ENCODE measurements at places on chromosomes 3 and 15. TPM values are rescaled to one million over a fixed set of nuclear protein-coding genes. Genes with fewer than 3 reads are reported as not detected.

GRCh38 chr15:97547381-97547780, 413.1 kb upstream of the ARRDC4 start:
- no peak for DNase-seq

GRCh38 chr3:16506884-16507577, 6.5 kb downstream of the RFTN1 start:
- no peak for DNase-seq

DNA sequence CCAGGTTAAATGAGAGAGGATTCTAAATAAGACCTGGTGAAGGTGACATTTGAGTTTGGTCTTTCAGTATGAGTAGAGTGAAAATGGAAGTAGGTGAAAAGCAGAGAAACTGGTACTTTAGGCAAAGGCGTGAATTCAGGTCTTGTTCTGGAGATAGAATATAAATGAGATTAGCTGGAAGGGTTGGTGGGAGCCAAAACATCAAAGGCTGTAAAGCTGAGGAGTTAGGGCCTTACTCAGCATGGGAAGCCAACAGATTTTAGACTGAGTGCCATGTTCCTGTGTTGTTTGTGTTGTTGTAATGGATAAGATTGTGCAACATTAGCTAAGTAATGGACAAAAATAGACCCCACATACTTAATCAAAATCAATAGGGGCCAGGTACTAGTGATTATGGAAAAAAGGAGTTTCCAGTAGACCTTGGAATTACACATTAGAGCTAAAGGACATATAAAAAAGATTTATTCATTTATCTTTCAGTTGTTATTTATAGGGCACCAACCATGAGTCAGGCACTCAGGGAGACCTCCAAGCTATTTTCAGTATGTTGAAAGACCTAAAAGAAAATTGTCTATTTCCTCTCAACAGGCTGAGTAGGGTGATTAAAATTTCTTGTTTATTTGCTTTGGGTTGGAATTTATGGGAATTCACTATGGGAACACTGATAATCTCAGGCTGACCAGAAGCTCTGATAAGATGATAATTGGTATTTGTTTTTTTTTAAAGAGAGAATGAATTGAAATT, 20.8 kb downstream of the ARL14 start:
- DNase-seq = no peak

DNA sequence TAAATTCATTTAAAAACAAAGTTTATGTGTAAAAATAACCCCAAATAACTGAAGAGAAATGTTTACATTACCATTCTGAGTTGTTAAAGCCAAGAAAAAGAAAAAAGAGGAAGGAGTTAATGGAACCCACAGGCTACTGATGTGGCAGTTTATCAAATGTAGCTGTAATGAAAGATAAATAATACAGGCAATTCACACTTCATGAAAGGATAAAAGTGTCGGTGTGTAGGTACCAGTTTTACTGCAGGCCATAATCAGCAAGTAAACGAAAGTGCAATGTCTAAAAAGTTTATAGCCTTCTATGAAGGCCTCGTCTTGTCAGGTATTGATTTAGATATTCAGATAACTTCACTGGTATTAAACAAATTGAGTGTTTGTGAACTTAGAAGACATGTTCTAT, 164.6 kb downstream of the DPH6 start:
- no peak for DNase-seq

DNA sequence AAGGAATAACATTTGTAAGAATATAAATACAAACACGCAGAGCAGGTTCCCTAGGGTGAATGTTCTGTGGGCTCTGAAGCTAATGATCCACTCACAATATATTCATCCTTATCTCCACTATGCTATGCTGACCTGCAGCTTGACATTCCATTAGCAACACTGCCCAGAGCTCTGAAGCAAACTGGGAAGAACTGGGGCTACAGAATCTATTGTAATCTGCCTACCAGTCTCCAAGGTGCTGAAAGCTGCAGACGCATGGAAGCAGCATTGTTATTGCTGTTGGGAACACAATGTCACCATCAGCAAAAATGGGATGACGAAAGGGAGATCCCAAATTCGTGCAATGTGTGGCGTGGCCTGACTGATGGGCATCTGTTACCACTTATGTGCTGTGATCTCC, 316.7 kb upstream of the RORA start:
- DNase-seq = no peak

DNA sequence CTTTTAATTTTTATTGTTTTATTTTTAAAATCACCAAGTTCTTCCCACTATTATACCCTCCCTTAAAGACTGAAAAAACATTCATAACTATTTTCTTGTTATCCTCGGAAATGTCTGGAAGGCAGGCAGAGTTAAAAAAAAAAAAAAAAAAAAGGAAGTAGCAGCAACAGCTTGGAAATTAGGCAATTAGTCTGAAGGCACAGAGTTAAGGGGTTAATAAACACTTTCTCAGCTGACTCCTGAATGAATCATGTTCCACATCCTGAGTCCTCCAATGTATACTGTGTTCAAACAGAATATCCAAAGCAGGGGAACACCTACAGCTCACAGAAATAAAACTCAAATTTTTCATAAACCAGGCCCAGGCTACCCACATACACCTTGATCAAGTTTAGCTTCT, 5.8 kb downstream of the HEXA start:
- no peak for DNase-seq

- no peak for DNase-seq
These were observed 10.0 kb downstream of the PLXND1 start for GRCh38 chr3:129596194-129597086.

- DNase-seq = no peak
These were observed 72.6 kb downstream of the NPTN start for GRCh38 chr15:73560501-73561117.

DNA sequence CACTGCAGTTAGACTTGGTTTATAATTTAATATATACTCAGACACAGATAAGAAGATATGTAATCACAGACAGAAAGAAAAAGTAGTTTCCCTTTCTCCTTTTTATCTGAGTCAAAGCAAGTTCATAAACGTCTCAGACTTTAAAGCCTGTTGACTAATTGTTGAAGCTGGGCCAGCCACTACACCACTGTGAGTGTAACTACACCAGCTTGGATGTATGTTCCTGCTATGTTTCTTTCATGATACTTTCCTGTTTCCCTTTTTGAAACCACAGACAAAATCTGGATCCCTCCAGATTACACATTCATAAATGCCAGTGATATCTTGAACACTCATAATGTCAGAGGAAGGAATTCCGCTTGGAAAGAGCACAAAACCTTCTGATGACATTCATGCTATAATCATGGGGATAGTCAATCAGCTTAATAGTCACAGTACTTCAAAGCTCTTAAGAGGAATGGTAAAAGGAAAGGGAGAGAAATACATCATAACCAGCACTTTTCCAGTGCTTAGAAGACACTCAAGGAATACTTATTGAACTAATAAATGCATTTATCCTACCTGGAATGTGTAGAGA, 32.0 kb downstream of the KCNMB2 start:
- DNase-seq = no peak

DNA sequence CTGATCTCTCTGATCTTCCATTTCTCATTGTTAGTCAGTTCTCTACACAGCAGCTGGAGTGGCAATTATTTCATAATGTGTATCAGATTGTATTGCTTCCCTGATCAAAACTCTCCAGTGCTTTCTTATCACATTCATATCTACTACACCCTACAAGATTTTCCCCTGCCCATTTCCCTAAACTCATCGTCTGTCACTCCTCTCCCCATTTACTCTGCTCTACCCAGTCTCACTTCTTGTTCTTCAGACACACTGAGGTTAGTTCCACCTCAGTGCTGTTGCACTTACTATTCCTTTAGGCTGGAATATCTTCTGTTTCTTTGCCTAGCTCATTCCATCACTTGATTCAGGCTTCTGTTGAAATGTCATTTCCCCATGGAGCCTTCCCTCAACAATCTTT, 197.1 kb downstream of the SATB1 start:
- DNase-seq = no peak

- no peak for DNase-seq
These were observed 79.7 kb upstream of the FLNB start for GRCh38 chr3:57928511-57928910.

GRCh38 chr3:179565496-179565895, 2.8 kb downstream of the ACTL6A start:
- DNase-seq = no peak

DNA sequence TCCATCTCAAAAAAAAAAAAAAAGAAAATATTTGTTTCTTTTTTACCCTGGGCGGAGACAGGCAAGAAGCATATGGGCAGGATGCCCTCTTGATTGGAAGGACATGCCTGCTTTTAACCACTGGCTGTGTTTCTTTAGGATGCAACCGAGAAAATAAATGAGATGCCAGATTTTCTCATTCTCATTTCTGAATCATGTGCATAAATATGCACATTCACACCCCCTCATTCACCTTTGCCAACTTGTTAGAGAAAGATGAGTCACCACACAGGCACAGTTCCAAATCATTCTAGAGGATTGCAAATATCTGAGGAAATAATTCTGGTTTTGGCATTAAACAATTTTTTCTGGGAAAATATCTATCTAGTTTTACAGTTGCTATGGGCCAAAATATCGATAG, 3.3 kb downstream of the LIPH start:
- DNase-seq = no peak

DNA sequence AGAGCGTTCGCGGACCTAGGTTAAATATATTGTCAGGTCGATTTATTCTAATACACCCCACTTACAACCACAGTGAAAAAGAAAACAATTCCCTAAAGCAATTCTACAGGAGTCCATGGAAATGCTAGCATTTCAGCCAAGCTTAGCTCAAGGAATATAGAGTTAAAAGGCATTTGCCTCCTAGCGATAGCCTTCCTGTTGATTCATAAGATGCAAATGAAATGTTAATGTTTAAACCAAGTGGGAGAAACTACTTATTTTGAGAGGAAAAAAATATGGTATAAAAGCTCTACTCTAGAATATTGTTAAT, 1.7 kb upstream of the ALCAM start:
- DNase-seq = no peak

DNA sequence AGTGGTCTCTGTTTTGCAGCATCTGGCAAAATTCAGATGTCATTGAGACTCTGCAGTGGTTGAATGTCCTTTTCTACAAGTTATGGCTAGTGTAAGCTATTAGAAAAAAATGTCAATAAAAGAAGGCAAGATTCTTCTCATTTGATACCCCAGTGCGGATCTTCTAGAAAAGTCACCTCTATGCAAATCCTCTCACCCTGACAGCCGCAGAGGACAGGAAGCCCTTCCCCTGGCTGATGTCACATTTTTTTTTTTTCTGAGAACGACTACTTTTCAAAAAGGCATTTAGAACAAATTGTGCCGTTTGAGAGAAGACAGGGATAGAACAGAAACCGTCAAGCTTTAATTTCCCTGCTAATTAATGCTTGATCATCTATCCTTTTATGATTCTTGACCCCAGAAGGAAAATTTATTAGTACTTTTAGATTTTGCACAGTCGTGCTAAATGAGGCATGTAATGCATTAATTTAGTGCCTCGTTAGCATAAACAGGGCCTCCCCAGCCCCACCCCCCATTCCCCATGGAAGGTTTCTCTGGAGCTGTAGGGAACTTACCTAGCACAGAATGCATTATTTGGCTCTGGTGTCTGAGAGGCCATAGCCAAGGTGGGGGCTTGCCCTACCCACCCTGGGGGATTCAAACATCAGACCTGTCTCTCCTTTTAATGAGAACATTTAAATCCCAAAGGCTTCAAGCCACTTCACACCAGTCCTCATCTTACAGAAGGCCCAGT, 183.8 kb downstream of the OPA1 start:
- no peak for DNase-seq

- no peak for DNase-seq
These were observed 379.2 kb downstream of the VPS13C start for GRCh38 chr15:61681038-61681418.

CD200R1 gene
- 4.5 TPM for total RNA-seq

RTP1 gene
- not detected for total RNA-seq

DZIP3 gene
- total RNA-seq = 22.9 TPM

P2RY14 gene
- 0.14 TPM for total RNA-seq

XCR1 gene
- total RNA-seq = 13.9 TPM

WWTR1 gene
- total RNA-seq = 45.4 TPM

TMEM115 gene
- total RNA-seq = 44.4 TPM

DNAH12 gene
- total RNA-seq = 0.29 TPM

SCN11A gene
- 1.4 TPM for total RNA-seq

ZPLD1 gene
- 1.5 TPM for total RNA-seq

ADGRG7 gene
- total RNA-seq = 2.8 TPM

DPH3 gene
- total RNA-seq = 30.2 TPM

CPOX gene
- total RNA-seq = 21.9 TPM

FSTL1 gene
- 383 TPM for total RNA-seq

Measured in type B pancreatic cell (in vitro differentiated cells).